ENCODE measurements at places on chromosomes 3 and 15.

DNA sequence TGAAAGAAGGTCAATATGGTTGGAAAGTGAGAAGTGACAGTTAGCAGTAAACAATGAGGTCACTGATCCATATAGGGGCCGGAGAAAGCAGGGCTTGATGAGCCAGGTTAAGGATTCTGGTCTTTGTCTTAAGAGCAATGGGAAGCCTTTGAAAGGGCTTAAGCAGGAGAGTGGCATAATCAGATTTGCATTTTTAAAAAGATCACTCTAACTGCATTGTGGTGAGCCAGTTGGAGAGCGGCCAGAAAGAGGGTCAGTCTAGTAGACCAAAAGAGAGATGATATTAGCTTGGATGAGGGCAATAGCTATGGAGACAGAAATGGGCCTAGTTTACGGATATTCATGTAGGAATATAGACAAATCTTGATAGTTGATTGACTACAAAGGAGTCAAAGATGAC lies 46.6 kb downstream of the CPNE4 start:
- no peak for DNase-seq

DNA sequence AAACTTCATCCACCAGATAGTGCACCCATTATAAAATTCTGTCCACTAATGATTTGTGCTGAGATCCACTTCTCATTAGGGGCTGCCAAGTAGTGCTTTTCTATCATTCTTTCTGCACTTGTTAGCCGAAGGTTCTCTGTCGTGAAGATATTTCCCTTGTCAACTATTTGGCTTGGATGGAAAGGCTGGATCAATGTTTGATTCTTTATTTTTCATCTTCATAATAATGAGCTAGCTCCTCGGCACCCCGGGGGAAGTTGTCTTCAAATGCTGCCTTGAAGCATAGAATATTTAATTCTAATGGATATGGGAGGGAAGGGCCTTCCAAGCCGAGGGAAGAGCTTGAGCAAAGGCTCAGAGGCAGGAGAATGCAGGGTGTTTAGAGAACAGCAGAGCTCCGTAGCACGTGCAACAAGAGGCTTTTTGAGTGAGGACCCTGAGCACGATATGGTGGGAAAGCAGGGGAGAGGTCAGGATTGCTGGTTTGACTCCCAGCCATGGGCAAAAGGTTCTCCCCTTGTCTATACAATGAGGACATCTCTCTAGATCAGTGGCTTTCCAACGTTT lies 16.3 kb upstream of the MUC20 start:
- DNase-seq: no peak

GRCh38 chr3:124663690-124664089 lies 66.6 kb upstream of the UMPS start:
- no peak for DNase-seq

- DNase-seq: no peak
These were observed 61.9 kb downstream of the WHAMM start for GRCh38 chr15:82871358-82871757.

DNA sequence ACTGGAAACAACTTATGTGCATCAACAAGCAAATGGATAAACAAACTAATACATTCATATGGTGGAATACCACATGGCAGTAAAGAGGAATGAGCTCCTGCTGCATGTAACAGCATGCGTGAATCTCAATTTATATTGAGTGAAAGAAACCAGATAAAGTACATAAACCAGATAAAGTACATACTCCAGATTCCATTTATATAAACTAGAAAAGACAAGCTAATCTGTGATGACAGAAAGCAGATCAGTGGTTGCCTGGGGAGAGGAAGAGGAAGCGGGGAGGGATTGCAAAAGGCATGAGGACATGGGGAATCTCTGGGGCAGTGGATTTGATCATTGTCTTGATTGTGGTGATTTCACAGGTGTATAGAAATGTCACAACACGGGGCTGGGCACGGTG lies 34.2 kb downstream of the LIMD1 start:
- no peak for DNase-seq

Measured in activated CD4-positive, alpha-beta T cell treated with anti-CD3 and anti-CD28 coated beads, Interleukin-2, amount 50 U/mL, for 16 hours (primary cell).